ENCODE measurements at places on chromosomes 1 and 21. TPM values are rescaled to one million over a fixed set of nuclear protein-coding genes. Genes with fewer than 3 reads are reported as not detected.

Gene OLFML2B
- under 0.01 TPM for total RNA-seq

Gene HAO2
- total RNA-seq = not detected

Gene CA14
- not detected for total RNA-seq

Gene PRKAB2
- total RNA-seq = 7.2 TPM

Gene MTOR
- 50.7 TPM for total RNA-seq

Gene BEST4
- 0.33 TPM for total RNA-seq

Gene NTRK1
- total RNA-seq = not detected
